ENCODE measurements at places on chromosomes 3 and 15.

DNA sequence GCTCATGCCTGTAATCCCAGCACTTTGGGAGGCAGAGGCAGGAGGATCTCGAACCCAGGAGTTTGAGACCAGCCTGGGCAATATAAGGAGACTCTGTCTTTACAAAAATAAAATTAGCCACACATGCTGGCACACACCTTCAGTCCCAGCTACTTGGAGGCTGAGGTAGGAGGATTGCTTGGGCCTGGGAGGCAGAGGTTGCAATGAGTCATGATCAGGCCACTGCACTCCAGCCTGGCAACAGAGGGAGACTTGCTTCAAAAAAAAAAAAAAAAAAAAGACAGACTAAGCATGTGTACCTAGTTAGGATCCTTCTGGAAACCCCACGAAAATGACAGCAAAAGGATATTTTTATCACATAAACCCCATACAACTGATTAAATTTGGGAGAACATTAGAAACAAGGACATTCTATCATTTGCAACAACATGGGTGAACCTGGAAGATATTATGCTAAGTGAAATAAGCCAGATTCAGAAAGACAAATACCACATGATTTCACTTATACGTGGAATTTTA, 44.9 kb downstream of the METTL6 start:
- DNase-seq, result no peak

DNA sequence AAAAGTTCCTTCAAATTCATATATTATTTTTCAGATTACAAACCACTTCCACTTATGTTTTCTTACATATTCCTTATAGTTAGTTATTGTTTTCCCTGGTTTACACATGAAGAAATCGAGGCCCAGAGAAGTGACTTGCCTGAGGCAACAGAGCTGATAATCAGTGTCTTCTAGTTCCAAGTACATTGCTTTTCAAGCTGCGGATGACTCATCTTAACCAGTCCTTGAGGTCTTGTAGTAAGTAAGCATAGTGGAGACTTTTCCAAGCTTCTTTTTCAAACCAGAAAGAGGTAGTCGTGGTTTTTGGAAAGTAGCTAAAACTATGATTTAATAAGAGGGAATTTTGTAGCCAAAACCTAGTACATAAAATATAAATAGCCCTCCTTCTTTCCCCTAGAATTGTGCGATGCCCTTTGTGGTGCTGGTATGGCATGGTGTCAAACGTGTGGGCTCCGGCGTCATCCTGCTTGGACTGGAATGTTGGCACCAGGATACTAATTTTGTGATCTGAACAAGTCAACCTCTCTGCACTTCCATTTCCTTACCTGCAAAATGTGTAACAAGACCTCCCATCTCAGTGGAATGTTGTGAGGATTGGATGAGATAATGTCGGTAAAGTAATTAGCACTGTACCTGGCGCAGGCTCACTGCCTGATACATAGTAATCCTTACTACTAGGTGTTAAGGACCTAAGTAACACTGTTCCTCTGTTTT, 19.0 kb upstream of the DLG1 start:
- DNase-seq, result no peak

DNA sequence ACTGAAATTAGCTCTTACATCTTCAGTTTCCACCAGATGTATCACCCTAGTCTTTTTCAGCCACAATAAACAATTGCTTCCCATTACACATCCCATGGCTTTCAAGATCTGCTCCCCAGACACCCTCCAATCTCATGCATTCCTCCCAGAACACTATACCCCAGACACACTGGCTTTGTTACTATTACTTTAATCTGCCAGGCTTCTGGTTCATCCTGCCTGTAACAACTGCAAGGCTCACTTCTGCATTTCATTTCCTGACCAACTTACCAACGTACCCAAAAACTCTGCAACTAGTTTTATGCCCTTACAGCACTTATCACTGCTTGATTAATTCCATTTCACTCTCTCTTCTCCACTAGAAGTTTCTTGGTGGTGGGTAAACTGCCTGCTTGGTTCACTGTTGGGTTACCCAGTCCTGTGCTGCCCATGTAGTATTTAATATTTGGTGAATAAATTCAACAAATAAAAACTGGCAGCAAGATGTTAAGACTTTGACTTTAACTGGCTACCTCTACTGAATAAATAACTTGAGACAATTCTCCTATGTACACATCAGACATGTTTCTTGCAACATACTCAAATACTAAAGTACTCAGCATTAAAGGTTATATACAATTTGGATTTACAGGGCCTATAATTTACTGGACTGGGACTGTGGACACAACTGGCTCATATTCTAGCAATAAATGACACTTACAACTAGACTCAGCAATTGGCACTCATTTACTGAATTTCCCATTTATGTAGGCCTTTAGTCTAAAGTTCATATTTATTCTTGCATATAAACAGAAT, 2.7 kb downstream of the RPL22L1 start:
- no peak for DNase-seq

DNA sequence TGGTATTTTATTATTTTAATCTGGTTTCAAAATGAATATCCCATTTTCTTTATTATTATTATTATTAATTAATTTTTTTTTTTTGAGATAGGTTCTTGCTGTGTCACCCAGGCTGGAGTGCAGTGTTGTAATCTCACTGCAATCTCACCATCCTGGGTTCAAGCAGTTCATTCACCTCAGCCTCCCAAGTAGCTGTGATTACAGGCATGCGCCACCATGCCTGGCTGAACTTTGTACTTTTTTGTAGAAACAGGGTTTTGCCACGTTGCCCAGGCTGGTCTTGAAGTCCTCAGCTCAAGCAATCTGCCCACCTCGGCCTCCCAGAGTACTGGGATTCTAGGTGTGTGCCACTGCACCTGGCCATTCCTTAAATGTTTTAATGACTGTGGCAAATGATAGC, 28.6 kb downstream of the DAG1 start:
- DNase-seq, result no peak

GRCh38 chr15:47570881-47571640, 146.2 kb upstream of the SEMA6D start:
- DNase-seq, result no peak

- no peak for DNase-seq
Measured at GRCh38 chr3:183515968-183516851, 39.3 kb downstream of the KLHL6 start.

- DNase-seq, result peak; percentile 17
Measured at GRCh38 chr3:123602325-123602724, 17.5 kb upstream of the HACD2 start.

DNA sequence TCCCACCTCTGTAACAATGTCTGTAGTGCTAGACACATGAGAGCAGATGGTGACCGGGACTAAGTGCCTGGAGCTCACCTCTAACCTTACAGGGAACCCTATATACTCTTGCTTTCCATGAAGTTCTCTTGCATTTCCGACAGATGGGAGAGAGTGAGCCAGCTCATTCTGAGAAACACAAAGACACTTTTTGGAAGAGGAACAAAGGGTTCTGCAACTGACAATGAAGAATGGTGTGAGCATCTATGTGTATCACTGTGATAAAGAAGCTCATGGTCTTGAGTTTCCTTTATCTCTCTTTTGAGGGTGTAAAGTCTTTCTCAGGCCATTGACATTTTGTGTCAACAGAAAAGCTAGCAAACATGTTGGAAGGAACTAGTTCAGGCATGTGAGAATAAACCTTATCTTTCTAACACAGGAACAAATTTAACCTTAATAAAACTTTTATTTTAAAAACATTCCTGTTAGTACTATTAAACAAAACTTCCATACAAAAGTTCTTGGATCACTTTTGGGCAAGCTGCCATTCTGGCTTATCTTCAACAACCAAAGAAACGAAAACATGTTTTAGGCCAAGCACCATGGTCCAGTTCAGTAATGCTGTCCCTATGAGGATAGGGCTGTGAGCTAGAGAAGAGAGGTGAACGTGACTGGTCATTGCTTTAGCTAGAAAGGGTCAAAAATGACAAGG, 142.7 kb downstream of the THRB start:
- DNase-seq, result no peak

DNA sequence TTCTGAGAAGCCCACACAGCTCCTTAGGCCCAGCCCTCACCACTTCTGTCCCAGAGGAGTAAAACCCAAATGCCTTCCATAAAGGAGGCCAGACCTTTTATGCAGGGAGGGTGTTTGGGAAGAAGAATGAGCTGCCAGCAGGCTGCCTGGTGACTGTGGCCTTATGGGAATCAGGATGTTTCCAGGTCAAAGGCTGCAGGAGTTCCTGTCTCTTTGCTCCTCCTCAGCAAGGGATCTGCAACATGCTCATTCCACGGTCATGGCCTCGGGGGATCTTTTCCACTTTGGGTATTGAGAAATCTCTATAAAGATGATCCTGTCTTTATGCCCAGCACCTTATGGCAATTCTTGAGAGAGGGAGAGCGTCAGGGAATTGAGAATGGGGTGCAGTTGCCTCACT, 25.2 kb upstream of the MAGEF1 start:
- DNase-seq, result no peak

GRCh38 chr3:15903164-15903563, 105.4 kb upstream of the ANKRD28 start:
- DNase-seq, result no peak

- DNase-seq, result no peak
Measured at GRCh38 chr15:70030851-70031250, 66.9 kb downstream of the TLE3 start.

- no peak for DNase-seq
Measured at GRCh38 chr15:78054518-78054917, 23.0 kb downstream of the TBC1D2B start.

DNA sequence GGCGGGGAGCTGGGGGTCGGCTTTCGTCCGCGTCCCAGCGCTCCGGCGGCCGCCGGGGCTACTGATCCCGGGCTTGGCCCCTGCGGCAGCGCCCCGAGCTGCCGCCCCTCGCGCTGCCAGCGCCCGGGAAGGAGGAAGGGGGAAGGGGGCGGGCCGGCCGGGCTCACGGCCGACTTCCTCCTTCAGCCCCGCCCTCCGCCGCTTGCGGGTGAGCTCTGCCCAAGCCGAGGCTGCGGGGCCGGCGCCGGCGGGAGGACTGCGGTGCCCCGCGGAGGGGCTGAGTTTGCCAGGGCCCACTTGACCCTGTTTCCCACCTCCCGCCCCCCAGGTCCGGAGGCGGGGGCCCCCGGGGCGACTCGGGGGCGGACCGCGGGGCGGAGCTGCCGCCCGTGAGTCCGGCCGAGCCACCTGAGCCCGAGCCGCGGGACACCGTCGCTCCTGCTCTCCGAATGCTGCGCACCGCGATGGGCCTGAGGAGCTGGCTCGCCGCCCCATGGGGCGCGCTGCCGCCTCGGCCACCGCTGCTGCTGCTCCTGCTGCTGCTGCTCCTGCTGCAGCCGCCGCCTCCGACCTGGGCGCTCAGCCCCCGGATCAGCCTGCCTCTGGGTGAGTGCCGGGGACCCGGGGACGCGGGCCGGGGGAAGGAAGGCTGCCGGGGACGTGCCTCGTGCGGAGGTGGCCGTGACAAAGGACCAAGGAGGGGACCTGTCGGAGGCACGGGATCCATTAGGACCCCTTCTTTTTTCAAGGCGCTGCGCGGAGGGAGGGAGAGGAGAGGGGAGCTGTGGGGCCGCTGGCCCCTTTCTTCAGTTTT, at the start of gene SEMA4B:
SEMA4B (plus strand) TSS at position 201 of the 814 bp plus-strand sequence; CDS start at position 450, 249 bp downstream.
- peak; percentile 46 for DNase-seq

DNA sequence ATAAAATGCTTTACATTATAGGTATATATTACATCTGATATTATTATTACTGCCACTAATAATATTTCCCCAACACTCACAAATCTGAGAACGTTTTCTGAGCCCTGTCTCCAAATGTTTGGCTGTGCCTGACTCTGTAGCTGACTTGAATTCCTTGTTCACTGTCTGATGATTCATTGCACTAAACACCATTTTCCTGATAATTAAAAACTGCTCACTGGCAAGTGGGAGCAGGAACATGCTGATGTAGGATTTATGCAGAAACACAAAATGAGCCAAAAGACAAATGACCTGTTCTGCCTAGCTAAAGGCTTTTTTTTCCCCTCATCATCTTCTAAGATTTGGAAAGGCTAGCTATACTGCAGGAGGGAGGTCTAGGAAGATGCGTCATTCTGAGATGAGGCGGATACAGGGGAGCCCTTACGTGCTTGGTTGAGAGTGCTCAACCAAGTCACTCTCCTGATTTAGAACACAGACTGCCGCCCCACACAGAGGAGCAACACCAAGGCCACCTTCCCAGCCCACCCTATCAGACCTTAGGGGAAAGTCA, 380.7 kb downstream of the EPHB1 start:
- DNase-seq, result no peak

DNA sequence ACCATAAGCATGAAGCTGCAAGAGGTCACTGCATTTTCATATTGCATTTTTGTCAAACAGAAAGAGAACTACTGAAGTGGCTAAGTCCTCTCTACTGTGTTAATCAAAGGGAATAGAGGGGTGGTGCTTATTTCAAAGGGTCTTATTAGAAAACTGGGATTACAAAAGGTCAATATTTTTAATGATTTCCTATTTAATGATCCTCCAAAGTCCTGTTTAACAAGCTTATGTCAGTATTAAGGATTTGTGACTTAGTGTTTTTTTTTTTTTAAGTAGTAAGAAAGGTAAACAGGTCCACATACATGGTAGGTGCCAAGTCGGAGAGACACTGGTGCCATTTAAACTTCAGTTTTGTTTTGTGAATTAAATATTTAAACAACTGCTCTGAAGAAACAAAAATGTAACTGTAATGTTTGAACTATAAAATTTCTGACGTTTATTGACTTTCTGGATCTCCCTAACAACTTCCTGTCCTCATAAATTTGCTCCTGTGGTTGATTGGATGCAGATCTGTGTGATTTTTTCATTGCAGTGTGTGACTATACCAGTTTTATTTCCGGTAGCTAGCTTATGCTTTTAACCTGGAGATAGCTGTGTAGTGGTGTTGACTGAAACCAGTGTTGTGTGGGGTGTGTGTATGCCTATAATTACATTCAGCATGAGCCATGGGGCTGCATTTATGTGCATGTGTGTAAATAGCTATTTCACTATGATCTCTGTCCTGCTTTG, 8.6 kb upstream of the CACNA1D start:
- no peak for DNase-seq

DNA sequence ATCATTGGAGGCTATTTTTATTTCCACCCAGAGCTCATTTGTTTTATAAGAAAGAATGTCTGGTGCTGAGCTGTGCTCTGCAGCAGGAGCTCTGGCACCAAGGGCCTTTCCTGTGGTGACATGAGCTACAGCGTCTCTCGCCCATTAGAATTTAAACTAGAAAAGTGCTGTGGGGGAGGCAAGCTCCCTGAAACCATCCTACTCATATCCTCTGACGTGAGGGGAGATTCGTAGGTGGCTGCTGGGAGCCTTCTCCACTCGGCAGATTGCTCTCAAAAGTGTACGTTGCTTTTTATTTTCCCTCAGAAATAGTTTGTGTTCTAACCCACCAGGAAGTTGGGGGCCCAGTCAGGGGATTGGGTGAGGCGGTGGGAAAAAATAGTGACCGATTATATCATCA, 76.3 kb upstream of the ARHGEF3 start:
- DNase-seq, result no peak
